ENCODE measurements at places on chromosomes 7 and 10. TPM values are rescaled to one million over a fixed set of nuclear protein-coding genes. Genes with fewer than 3 reads are reported as not detected.

CNTNAP2 gene
- not detected for total RNA-seq

OPN1SW gene
- not detected for total RNA-seq

PKD2L1 gene
- total RNA-seq = not detected

POM121C gene
- 87.3 TPM for total RNA-seq

FOXI2 gene
- total RNA-seq = not detected

WEE2 gene
- total RNA-seq = not detected

LIMK1 gene
- total RNA-seq = 33.3 TPM

EN2 gene
- total RNA-seq = not detected

EBF3 gene
- total RNA-seq = not detected

RPEL1 gene
- total RNA-seq = not detected

FKBP6 gene
- total RNA-seq = not detected

LIPN gene
- not detected for total RNA-seq

KIF5B gene
- total RNA-seq = 58.2 TPM

PRSS2 gene
- total RNA-seq = not detected

THSD7A gene
- total RNA-seq = not detected

ZEB1 gene
- total RNA-seq = 40.2 TPM

RBP3 gene
- not detected for total RNA-seq

TAS2R4 gene
- total RNA-seq = 1.4 TPM

TMEM229A gene
- not detected for total RNA-seq

NOLC1 gene
- 78.3 TPM for total RNA-seq

PTPRN2 gene
- total RNA-seq = 4.5 TPM

SPDYE1 gene
- total RNA-seq = 0.11 TPM

CDK1 gene
- 84.4 TPM for total RNA-seq

MRC1 gene
- total RNA-seq = 1.5 TPM

ADCK2 gene
- total RNA-seq = 23.5 TPM

SPDYE2 gene
- total RNA-seq = 0.28 TPM

GNGT1 gene
- not detected for total RNA-seq

MUC12 gene
- total RNA-seq = not detected

CNNM2 gene
- total RNA-seq = 10.9 TPM

GIMAP1 gene
- 42.1 TPM for total RNA-seq

NUTM2B gene
- 1.6 TPM for total RNA-seq

SFTPA1 gene
- total RNA-seq = not detected

MAD1L1 gene
- 82.6 TPM for total RNA-seq

SMKR1 gene
- total RNA-seq = 2.1 TPM

CCDC136 gene
- total RNA-seq = 13.8 TPM

PPP1R17 gene
- not detected for total RNA-seq

PLXNA4 gene
- total RNA-seq = 20.5 TPM

CALHM1 gene
- 0.94 TPM for total RNA-seq

FFAR4 gene
- not detected for total RNA-seq

STEAP2 gene
- not detected for total RNA-seq

SPACDR gene
- 3.5 TPM for total RNA-seq

C7orf33 gene
- not detected for total RNA-seq

CDH23 gene
- 5.3 TPM for total RNA-seq

GIMAP4 gene
- 288 TPM for total RNA-seq

NAT16 gene
- total RNA-seq = not detected

EGFR gene
- total RNA-seq = not detected

STRIP2 gene
- total RNA-seq = 4.4 TPM

HGF gene
- total RNA-seq = not detected

TAS2R41 gene
- total RNA-seq = not detected

DMTF1 gene
- total RNA-seq = 137 TPM

ANKRD61 gene
- not detected for total RNA-seq

UMAD1 gene
- total RNA-seq = 18.4 TPM

PARG gene
- total RNA-seq = 34.2 TPM

HSPA12A gene
- total RNA-seq = 0.09 TPM

MEOX2 gene
- total RNA-seq = not detected

RPA3 gene
- total RNA-seq = 89.5 TPM

CCL24 gene
- not detected for total RNA-seq

LGI1 gene
- not detected for total RNA-seq

Data from activated naive CD8-positive, alpha-beta T cell treated with anti-CD3 and anti-CD28 coated beads, Interleukin-2, amount 10 ng/mL, durations not matched to agents 7 days and 5 days (primary cell).